ENCODE measurements at places on chromosomes 12 and 14.
A peak's percentile ranks its signal among the peaks of the same experiment; 100 is the strongest.

DNA sequence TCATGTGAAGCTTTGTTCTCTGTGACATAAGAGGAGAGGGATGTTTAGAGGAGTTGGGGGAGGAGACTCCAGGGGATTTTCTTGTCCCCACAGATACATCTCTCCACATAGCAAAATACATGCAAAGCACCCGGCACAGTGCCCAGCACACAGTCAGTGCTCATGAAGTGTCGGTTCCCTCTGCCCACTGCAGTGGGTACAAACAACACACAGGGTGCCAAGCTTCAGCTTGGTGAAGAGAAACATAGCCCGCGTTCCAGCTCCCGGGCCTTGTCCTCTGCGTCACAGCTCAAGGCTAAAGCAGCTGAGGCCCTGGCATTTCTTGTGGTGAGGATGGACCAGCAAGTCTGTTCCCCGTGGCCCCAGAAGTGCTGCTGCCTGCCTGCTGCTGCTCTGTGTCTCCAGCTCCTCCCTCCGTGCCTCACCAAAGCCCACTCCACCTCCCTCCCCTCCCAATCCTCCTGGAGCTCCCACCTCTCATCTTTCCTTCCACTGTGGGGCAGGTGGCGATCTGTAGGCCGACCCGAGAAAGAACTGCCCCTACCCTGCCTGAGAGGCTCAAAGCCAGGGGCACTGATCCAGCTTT lies 57.0 kb upstream of the FKBP4 start:
- no peak for DNase-seq

DNA sequence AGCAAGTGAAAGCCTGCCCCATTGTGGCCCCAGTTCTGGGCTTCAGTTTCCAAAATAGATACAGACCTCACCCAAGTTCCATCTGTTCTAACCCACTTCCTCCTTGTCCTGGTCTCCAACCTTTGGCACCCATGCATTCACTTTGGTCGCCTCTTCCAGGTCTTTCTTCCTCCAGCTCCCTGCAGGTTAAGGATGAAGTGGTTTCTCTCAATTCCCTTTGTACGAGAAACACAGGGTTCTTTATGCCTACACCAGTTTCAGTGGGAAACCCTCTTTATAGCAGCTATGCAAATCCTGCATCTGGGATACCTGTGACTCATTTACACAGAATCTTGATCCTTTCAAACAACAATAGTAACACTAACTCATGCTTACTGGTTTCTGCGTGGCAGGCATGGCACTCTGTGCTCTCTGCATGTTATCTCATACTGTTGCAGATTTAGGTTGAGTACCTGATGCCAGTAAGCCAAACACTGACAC lies 110.6 kb upstream of the AMIGO2 start:
- no peak for DNase-seq

GRCh38 chr12:95607642-95608041 lies 56.4 kb upstream of the USP44 start:
- no peak for DNase-seq

GRCh38 chr14:99190696-99191394 lies 81.2 kb downstream of the BCL11B start:
- no peak for DNase-seq

GRCh38 chr14:105257464-105257863 lies 9.1 kb downstream of the BTBD6 start:
- DNase-seq, result no peak

GRCh38 chr12:46788072-46788887 lies 37.5 kb downstream of the SLC38A4 start:
- no peak for DNase-seq

GRCh38 chr12:67091678-67092077 lies 177.5 kb upstream of the CAND1 start:
- no peak for DNase-seq

DNA sequence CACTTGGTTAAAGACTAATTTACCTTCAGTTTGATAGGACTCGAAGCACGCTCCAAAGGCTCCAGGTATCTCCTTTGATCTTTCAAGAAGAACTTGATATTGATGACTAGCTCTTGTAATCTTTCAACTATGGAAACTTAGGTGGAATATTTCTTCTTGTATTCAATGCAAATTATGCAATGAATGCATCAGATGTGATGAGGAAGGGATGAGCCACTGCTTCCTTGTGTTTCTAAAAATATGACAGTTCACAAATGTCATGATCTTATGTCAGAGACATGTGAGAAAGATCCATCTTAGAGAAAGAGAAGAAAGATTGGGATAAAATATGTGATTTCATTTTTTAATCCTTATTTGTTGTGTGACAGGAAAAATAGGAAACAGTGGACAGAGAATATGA lies 9.9 kb downstream of the RNASE9 start:
- DNase-seq, result no peak

DNA sequence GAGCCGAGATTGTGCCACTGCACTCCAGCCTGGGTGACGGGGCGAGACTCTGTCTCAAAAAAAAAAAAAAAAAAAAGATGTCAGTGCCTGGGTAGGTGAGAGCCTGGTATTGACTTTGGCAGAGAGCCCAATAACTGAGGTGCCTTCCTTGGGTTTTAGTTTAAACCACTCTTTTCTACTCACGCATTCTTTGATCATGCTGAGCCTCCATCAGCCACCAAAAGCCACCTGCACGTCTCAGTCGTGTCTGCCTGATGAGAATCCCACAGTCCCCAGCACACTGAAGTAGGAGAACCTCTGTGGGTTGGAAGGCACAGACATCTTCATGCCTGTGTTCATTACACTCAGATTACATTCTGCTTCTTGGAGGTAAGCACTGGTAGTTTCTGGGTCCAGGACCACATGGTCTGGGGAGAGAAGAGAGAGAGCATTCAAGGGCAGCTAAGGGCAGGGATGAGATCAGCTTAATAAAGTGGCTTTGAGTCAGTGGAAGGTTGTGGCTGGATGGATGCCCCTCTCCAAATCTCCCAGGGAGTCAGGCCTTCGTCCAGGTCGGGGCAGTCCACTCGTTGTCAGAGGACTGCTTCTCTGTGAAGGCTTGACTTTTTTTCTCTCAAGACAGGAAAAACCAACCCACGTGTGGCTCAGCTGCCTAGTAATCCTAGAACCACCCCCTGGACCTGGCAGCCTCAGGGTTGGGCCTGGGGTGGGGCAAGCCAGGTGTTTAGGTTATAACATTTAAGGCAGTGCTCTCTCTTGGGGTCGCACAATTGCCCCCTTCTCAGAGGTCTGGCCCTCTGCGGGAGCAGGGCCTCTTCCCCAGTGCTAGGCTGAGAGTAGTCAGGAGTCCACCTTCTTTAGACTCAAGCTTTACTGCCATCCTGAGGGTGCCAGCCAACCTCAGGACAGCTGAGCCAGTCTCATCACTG lies 32.6 kb upstream of the MAX start:
- DNase-seq, result no peak

GRCh38 chr14:35911097-35911496 lies 85.0 kb downstream of the BRMS1L start:
- DNase-seq, result no peak

- DNase-seq, result no peak
Observed at GRCh38 chr12:57031138-57031725, 14.9 kb upstream of the TAC3 start.

GRCh38 chr14:94439453-94440057 lies 13.0 kb downstream of the SERPINA11 start:
- no peak for DNase-seq

- peak; percentile 84 for DNase-seq
Observed at GRCh38 chr12:50572287-50572686, 67.5 kb downstream of the DIP2B start.

DNA sequence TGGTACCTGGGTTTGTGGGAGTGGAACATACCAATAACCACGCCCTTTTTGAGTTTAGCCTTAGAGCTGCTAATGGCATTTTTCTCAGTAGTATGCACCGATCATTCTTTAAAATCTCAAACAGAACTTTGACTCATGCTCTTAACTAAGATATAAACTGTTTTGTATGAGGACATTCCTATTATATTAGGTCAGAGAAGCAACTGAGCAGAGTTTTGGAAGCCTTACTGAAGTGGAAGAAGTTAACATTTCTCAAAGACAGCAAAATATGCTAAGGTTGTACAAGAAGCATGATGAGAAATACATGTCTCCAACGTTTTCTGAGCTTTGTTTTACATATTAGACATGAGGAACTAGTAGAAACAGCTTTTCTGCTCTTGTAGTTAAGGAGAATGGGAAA lies 819.2 kb downstream of the FSCB start:
- DNase-seq, result no peak

DNA sequence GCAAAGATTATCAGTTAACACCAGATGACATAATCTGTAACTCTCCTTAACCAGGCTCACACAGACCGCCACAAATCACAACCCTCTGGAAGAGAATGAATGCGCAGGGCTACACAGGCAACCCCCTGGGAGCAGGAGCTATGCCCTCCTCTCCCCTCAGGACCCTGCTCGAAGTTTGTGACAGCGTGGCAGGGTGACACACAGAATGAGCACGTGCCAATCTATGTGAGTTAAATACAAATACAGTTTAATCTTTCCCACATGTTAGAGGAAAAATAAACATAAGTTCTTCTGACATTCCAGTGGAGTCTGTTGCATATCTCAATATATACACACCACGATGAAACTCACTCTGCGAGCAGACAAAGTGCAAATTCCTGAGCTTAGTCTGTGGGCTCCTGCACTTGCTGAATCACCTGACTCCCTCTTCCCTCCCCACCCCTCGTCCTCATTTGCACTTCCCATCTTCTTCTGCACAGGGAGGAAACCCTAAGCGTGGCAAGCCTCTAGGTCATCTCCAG lies 37.6 kb downstream of the BCAT1 start:
- DNase-seq, result no peak

- no peak for DNase-seq
Observed at GRCh38 chr12:68119724-68120211, 39.8 kb downstream of the IFNG start.

DNA sequence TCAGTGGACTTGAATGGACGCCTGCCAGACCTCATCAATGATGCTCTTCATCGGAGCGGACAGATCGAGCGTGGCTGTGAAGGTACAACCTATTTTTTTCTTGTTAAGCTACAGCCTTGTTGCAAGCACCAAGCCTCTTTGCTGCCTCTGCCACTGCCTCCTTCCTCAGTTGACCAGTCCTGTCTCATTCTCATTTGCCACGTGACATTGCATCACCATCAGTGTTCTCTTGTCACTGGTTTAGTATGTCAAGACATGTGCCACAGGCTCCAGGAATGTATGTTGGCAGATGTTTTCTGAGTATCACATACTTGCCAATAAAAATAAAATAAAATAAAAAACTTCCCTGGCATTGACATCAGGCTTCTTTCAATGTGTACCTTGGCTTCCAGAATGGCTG lies 798.1 kb downstream of the NRXN3 start:
- DNase-seq, result no peak

DNA sequence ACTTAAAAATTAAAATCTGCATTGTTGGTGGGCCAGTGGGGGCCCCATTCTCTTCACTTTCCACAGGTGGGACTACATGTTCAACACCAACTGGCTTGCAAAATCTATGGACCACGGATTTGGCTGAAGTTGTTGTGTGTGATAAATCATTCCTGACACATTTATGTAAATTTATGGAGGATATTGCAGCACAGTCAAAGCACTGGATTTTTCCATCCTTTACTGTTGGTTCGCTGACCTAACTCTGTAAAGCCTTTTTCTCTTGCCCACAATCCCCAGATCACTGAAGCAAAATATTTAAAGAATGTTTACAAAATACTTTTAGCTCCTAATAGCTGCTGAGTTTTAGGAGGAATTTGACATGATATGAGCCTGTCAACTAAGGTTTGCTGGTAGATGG lies 219.7 kb upstream of the PRICKLE1 start:
- no peak for DNase-seq

GRCh38 chr12:26302776-26303175 lies 107.4 kb downstream of the SSPN start:
- DNase-seq, result no peak

DNA sequence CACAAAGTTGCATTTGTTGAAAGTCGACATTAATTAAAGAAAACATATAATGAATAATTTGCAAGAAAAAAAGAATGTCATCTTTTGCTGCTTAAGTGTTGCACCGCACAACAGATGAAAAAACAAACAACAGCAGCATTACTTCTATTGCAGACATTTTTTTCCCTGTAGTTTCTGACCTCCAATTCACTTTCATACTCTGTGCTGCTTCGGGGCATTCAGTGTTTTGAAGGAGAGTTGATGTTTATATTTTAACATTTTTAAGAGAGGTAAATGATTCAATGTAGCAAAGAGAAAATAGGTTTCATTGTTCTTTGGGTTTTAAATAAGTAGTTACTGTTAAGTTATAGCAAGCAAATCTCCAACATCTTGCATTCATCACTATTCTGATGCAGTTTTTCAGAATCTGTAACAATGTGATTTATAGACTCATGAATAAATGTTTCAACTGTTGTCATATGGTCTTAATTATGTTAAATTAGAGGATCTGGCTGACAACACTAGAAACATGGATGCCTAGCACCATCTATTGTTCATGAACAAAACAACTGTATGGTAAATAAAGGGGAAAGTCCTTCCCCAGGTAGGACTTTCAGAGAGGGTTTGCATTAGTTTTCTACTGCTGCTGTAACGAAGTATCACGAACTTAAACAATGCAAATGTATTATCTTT lies 168.1 kb downstream of the BCAT1 start:
- no peak for DNase-seq

GRCh38 chr12:6891646-6892001 lies 13.0 kb upstream of the LRRC23 start:
- DNase-seq, result no peak

Data from GF-D8 (cell line).